ENCODE measurements at places on chromosomes 12 and 14.
A peak's percentile ranks its signal among the peaks of the same experiment; 100 is the strongest.

DNA sequence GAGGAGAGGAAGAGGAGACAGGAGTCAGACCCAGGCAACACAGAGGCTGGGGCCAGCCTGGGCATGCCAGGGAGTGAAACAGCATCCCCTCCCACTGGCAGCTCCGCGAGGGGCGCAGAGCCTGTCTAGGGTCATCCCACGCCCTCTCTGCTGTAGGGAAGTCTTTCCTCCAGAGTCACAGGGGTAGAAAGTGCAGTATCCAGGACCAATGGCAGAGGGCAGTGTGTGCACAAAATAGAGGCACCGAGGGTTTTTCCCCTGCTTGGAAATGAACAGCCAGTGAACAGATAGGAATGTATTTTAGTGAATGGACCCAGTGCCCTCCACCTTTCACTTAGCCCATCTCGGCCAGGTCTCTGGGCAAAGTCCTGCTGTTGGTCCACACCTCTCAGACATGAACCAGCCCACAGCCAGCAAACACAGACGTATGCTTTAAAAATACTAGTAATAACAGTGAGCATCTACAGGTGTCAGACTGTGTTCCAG, 9.4 kb upstream of the KRT74 start:
- DNase-seq: peak; percentile 82

DNA sequence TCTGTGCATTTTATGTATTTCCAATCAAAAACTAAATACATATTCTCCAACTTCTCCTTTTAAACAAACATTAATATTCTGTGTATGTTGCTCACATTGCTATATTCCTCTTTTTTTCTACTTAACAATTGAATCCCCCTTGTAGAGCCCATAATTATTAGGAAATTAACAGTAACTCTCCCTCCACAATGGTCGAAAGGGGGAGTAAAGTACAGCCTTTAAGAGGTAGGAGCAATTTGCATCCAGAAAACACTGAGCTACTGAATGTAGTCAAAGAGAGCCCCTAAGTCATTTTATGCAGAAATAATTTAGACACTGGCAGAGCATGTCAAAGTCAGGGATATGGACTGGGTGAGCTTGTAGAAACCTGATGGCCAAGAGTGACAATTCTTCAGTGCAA, 57.2 kb upstream of the SCN8A start:
- no peak for DNase-seq

DNA sequence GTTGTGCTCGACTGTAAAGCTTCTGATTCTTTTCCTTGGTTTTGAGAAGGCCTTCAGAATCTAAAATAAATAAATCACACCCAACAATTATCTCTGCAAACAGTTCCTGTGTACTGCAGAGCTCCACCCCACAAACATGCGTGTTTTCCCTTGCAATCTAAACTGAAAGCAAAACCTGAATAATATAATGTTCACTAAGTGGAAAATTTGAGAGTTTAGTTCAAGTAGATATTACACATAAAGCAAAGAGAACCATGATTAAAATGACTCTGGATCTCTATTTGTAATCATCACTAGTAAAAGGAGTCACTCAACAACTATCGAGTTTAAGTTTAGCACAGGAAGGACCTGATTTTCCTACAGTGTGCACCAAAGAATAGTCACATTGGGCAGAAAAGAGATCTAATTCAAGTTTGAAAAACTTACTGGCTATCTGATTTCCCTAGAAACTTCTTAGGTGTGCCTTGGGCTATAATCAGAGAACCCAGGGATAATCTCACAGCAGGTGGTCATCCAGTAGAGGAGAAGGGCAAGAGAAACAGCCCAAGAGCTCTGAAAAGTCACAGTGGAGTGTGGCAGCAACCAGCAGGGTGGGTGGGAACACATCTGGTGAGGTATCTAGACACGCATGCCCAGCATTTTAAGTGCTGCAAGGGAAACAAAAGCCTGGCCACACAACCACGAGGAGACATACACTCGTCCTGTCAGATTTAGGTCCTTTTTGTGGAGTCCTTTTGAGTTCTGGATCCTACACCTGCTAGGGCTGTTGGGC, 25.4 kb downstream of the ATG14 start:
- peak; percentile 32 for DNase-seq

- no peak for DNase-seq
Measured at GRCh38 chr14:105120056-105120455, 48.5 kb downstream of the JAG2 start.

DNA sequence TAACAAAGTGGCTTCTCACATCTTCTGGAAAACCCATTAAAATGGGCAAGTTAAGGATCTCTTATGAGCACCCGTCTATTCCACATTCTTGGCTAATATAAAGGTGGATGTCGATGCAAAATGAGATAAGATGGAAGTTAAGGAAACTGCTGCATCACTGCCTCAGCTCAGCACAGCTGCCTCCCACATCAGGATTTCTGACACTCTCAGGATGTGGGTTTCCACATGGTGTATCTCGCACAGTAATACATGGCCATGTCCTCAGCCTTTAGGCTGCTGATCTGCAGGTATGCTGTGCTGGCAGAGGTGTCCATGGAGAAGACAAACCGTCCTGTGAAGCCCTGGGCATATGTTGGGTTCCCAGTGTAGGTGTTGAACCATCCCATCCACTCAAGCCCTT, 1348.0 kb downstream of the TMEM121 start:
- peak; percentile 28 for DNase-seq

DNA sequence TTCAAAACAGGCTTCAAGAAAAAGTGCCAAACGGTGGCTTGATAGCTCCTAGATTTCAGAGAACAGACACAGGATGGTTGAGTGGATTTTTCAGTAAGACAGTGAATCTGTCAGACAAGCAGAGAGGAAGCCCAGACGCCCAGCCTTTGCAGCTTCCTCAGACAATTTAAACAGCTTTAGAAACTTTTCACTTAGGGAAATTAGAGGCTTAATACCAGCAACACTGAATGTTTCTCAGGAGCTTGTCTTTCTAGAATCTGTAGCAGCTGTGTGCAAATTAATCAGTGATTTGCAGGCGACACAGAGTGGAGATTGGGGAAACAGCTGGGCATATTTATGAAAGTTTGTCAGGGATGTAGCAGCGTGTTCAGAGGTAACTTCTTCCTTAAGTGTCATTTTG, 362.1 kb downstream of the GALC start:
- no peak for DNase-seq

- no peak for DNase-seq
Measured at GRCh38 chr12:109501299-109501698, 23.9 kb downstream of the UBE3B start.

GRCh38 chr12:52892207-52892852, 12.5 kb downstream of the KRT8 start:
- DNase-seq: no peak

- DNase-seq: no peak
Measured at GRCh38 chr14:77107228-77107627, 9.2 kb downstream of the CIPC start.

DNA sequence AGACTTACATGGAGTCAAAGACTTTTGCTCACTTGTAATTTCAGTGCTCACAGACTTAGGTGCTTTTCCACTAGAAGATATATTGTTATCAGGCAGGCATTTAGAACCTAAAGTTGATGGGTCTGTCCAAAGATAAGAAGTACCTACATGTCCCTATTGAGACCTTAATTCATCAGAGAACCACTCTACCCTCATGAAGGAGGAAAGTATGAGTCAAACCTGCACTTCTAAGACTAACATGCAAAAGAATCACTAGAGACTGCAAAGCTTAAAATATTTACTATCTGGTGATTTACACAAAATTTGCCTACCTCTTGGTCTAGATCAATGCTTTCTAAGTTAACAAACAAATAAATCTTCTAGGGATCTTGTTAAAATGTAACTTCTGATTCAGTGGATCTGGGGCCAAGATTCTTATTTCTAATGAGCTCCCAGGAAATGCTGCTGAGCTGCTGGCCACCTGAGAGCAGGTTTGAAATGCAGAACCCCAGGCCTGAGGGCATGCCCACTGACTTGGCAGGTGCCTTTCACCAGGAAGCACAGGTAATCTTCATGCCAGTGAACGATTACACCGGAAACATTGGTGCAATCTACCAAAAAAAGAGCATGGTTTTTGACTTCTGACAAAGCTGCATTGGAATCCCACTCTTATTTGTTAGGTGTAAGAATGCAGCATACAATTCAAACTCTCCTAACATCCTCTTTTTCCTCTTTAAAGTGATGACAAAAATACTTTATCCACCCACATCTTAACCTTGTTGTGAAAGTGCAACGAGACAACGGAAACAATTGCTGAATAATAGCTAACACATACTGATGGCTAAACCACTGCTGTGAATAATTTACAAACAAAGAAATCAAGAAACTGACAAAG, 214.2 kb downstream of the ADAMTS20 start:
- DNase-seq: no peak

DNA sequence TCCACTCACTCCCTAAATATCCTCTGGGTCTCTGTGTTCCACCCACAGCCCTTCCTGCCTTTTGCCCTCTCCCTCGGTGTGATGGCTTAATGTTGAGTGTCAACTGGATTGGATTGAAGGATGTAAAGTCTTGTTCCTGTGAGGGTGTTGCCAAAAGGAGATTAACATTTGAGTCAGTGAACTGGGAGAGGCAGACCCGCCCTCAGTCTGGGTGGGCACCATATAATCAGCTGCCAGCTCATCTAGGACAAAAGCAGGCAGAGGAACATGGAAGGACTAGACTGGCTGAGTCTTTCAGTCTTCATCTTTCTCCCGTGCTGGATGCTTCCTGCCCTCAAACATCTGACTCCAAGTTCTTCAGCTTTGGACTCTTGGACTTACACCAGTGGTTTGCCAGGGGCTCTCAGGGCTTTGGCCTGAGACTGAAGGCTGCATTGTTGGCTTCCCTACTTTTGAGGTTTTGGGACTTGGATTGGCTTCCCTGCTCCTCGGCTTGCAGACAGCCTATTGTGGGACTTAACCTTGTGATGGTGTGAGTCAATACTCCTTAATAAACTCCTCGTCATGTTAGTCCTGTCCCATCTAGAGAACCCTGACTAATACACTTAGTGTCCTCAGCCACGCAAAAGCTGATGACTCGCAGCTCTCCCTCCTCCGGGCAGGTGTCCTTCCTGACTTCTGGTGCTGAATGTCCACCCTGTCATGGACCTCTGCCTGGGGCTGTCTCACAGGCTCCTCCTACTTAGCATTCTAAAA, 5.9 kb downstream of the DGLUCY start:
- DNase-seq: no peak

GRCh38 chr12:103742349-103742932, 98.6 kb downstream of the NT5DC3 start:
- DNase-seq: no peak

DNA sequence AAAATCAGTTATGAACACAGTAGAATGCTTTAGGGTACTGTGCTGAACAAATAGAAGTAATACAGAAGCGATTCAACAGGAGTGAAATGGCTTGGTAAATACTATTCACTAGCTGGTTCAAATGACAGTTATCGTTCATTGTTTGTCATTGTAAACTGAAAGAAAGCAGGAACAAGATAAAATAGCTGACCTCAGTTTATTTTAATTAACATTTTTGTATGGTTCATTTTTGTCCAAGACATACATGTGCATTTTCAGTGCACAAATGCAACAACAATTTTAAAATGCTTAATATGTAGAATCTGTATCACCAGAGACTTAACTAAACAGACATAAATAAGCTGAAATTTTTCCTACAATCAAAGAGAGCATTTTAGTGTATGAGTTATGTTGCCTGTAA, 49.9 kb downstream of the ALX1 start:
- no peak for DNase-seq

GRCh38 chr12:108825201-108825950, 32.0 kb downstream of the SSH1 start:
- peak; percentile 40 for DNase-seq

DNA sequence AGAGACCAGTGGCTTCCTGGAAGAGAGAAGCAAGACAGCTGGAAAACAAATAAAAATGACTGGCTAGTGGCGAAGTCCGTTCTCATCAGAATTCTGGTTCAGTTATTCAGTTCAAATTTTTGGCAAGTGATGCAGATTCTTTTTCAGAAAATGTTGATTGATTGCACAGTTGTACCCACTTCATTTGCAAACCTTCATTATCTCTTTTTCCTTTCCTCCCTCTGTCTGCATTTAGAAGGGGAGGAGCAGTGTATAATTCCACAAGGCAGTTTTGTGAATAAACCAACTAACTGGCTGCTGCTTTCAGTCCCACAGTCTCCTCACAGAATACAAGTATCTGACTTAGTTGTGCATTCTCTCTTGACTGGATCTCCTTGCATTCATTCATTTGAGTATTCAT, 417.5 kb downstream of the NPAS3 start:
- no peak for DNase-seq

- DNase-seq: no peak
Measured at GRCh38 chr12:96878704-96879103, 28.4 kb upstream of the NEDD1 start.

GRCh38 chr12:46358791-46359666, 13.5 kb downstream of the SLC38A2 start:
- DNase-seq: no peak

DNA sequence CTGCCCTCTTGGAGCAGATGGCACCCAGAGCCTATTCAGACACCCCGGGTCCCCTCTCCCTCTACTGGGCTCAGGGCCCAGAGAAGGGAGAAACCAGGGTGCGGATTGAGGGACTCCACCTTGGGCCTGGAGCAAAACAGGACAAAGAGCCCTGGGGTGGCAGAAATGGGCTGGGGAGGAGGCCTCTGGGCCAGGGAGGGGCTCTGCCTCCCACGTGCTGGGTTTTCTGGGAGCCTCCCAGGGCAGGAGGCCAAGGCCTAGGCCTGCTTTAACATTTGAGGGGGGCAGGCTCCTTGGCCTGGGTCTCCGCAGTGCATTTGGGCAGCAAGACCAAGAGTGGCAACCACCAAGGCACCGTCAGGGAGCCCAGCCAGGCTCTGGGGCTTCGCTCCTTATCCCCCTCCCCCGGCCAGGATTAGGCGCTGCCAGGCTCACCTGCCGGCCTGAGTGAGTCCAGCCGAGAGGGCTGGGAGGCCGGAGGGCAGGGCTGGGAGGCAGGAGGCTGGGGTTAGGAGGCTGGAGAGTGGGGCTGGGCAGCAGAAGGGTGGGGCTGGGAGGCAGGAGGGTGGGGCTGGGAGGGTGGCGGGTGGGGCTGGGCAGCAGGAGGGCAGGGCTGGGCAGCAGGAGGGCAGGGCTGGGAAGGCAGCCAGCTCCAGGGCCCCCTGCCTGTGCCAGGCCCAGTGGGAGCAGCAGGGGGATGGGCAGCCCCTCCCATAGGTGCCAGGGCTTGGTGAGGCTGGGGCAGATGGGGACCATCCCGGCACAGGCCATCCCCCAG, 101.8 kb upstream of the EIF5 start:
- DNase-seq: no peak

- peak; percentile 50 for DNase-seq
Measured at GRCh38 chr14:104795781-104796686, 486 bp upstream of the AKT1 start.

GRCh38 chr14:51284241-51284640, 44.2 kb downstream of the TMX1 start:
- DNase-seq: no peak

- DNase-seq: no peak
Measured at GRCh38 chr12:19836456-19836855, 397.2 kb downstream of the AEBP2 start.

GRCh38 chr14:65072256-65072655, 30.1 kb downstream of the MAX start:
- no peak for DNase-seq
